ENCODE measurements at places on chromosomes 12 and 14. TPM values are rescaled to one million over a fixed set of nuclear protein-coding genes. Genes with fewer than 3 reads are reported as not detected.

- no peaks in the 10 kb centered on the region for H3K4me1 ChIP-seq
- H3K27ac ChIP-seq = no peak overlapping the region
- peaks cover 60% of the 10 kb centered on the region for H3K27me3 ChIP-seq
- H3K4me3 ChIP-seq = no peak overlapping the region
These were observed 63.8 kb downstream of the TNFAIP2 start for GRCh38 chr14:103186909-103187586.

DNA sequence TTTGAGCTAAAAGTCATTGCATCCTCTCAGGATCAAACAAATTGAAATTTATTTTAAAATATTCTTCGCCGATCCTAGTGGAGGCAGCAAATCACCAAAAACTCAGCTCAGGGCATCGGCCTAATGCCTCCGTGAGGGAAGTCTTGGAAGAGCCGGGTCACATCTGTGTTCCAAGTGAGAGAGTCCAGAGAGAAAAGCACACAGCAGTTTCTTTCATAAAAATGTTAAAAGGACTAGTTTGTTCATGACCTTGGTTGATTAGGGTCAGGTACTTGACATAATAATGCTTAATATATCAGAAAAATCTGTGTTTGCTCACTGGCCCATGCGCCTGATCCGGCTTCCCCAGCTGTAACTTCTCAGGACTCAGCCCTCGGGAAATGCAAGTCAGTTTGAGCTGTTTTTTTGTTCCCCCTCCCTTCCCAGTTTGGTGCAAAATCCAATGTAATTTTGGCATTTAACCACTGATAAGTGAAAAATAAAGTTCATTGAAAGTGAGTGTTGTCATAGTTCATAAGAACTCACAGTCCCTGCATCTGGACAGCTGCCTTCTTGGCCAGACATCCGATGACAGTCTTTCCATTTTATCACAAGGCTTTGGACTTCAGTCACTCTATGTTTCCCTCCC, 161.7 kb downstream of the CAND1 start:
- no peaks in the 10 kb centered on the region for H3K27me3 ChIP-seq
- DNase-seq = no peak
- H3K36me3 ChIP-seq = no peaks in the 10 kb centered on the region

DNA sequence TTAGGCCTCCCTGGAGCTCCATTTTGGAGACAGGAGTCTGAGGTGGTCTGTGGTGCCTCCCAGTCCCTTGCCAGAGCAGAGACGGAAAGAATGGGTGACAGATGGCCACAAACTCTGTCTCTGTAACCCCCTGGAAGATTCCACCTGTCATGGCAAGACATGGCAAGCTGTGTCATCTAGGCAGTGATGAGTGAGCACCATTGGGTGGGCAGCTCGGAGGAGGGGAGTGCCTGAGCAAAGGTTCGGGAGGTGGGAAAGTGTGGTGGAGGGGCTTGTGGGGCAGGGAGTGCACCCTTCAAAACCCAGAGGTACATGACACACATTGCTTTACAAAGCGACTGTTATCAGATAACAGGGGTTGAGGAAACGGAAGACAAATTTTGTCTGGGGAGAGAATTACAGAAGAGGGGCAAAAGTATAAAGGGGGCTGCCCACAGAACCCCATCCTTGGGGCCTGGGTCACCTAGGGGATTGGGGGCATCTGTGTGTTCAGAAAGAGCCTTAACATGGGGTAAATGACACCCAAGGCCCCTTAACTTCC, 3.5 kb downstream of the RIN3 start:
- H3K4me1 ChIP-seq = peaks cover 66% of the 10 kb centered on the region
- peak overlapping the region; percentile 88 for H3K4me3 ChIP-seq
- peak overlapping the region; percentile 88 for H3K27ac ChIP-seq

DNA sequence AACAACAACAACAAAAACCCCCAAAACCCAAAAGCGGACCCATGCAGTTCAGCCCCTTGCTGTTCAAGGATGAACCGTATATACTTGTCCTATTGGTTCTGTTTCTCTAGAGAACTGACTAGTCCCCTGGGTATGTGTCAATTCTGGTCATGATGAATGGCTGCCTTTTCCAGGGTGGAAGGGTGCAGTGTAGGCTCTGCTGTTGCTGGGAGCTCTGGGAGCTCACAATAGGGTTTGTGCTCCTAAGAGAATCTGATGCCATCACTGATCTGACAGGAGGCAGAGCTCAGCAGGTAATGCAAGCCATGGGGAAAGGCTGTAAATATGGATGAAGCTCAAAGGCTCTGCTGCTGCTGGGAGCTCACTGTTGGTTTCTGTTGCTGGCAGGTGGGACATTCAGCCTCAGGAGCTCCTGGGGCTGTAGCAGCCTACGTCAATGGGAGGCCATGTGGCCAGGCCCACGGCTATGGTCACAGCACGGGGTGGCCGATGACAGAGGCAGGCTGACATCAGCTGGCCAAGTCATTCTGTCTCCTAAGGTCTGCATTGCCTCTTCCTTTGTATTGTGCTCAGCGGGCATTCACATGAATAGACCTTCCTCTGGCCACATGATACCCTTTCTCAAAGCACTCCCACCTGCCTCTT, 37.9 kb downstream of the DLK1 start:
- no peak overlapping the region for H3K4me3 ChIP-seq

GRCh38 chr12:41802803-41803202, 341.9 kb downstream of the GXYLT1 start:
- H3K27me3 ChIP-seq = no peaks in the 10 kb centered on the region
- H3K4me1 ChIP-seq = no peaks in the 10 kb centered on the region
- no peak overlapping the region for H3K27ac ChIP-seq
- no peak overlapping the region for H3K4me3 ChIP-seq

DNA sequence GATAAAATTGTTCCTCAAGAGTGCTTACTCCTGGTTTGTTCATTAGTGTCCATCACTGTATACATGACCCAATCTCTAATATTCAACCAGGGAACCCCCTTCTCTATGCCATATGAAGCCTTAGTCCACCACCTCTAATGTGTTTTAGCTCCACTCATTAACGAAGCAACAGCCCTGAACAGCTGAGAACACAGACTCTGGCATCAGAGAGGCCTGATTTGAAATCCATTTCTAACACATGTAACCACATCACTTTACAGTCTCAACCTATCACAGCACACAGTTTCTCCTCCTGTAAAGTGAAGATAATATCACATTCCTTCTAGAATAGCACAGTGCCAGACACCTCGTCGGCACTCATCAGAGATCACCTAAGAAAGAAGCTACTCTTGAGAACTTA, 64.3 kb downstream of the C2CD5 start:
- no peak overlapping the region for H3K4me3 ChIP-seq
- H3K36me3 ChIP-seq = peaks cover 4% of the 10 kb centered on the region

GRCh38 chr14:95256002-95256775, 63.5 kb downstream of the CLMN start:
- H3K36me3 ChIP-seq = no peaks in the 10 kb centered on the region
- H3K27ac ChIP-seq = no peak overlapping the region
- no peak for DNase-seq
- H3K4me1 ChIP-seq = no peaks in the 10 kb centered on the region
- H3K4me3 ChIP-seq = no peak overlapping the region

DNA sequence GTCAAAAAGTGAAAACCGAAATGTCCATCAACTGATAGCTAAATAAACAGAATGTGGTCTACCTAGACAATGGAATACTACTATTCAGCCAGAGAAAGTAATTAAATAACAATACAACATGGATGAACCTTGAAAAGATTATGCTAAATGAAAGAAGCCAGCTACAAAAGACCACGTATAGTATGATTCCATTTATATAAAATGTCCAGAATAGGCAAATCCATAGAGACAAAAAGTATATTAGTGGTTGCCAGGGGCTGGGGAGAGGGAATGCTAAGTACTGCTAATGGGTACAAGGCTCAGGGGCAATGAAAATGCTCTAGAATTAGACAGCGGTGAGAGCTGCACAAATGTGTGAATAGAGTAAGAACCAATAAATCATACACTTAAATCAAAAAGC, 29.9 kb downstream of the CDC42BPB start:
- H3K27me3 ChIP-seq = no peaks in the 10 kb centered on the region
- no peak overlapping the region for H3K27ac ChIP-seq
- no peak overlapping the region for H3K4me3 ChIP-seq

- H3K27ac ChIP-seq = no peak overlapping the region
- H3K36me3 ChIP-seq = no peaks in the 10 kb centered on the region
- peaks cover 10% of the 10 kb centered on the region for H3K4me1 ChIP-seq
These were observed 10.7 kb upstream of the IKZF4 start for GRCh38 chr12:56010111-56010570.

Gene HPD
- 0.19 TPM for total RNA-seq

Gene DPPA3
- 0.19 TPM for total RNA-seq

Gene ALDH6A1
- 8.6 TPM for total RNA-seq

Gene OR4E2
- 0.09 TPM for total RNA-seq

Gene SERPINA5
- 0.24 TPM for total RNA-seq

All from thymus (tissue), 14 donors.